ENCODE measurements at places on chromosomes 2 and 18.

DNA sequence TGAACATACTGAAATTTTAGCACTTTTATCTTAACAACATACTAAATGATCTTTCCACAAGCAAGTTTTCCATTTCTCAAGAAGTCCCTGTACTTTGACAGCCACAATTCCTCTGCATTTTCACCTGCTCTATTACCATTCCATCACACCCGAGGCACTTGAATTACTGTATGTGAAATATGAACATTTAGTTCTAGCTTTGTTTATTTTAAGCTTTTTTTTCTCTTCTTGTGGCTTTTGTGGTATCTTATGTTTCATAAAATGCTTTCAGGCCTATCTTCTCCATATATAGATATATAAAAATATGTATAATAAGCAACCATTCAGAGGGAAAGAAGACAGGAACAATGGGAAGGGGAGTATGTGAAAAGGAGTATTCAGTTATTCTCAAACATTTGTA, 693.9 kb downstream of the SATB2 start:
- H3K27ac ChIP-seq: no peak overlapping the region
- H3K4me1 ChIP-seq: no peaks in the 10 kb centered on the region
- no peaks in the 10 kb centered on the region for H3K27me3 ChIP-seq

DNA sequence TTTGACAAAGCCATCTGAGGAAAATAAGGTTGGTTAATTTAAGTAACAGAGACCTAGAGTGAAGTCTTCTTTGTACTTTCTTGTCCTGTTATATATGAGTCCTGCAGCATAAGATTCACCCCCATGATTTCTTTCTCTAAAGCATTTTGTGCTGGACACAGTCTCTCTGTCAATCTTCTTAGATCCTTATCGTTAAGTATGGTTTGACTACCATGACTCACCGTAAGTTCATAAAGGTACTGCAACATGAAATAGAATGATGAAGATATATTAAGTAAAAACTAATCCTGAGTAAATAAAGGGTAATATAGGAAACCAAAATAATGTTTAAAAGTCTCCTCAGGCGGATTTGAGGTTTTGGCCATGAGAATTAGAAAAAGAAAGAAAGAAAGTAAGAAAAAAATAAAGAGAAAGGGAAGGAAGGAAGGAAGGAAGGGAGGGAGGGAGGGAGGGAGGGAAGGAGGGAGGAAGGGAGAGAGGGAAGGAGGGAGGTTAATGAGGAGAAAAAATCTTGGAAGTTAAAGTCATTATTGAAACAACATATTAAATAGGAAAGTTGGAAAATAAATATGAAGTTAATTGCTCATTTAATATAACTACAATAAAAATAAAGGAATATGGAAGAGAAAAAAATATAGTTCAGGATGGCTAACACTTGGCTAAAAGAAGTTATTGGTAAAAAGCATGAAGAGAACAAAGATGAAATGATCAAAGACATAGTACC, 980.3 kb upstream of the CDH2 start:
- DNase-seq: no peak
- H3K4me3 ChIP-seq: no peak overlapping the region
- no peak overlapping the region for H3K27ac ChIP-seq
- H3K36me3 ChIP-seq: no peaks in the 10 kb centered on the region

- no peaks in the 10 kb centered on the region for H3K27me3 ChIP-seq
- peaks cover 3% of the 10 kb centered on the region for H3K4me1 ChIP-seq
- H3K36me3 ChIP-seq: no peaks in the 10 kb centered on the region
- no peak for DNase-seq
Observed at GRCh38 chr2:241970716-241971115, 101.2 kb downstream of the RTP5 start.

GRCh38 chr2:224957540-224958461, 84.5 kb downstream of the DOCK10 start:
- no peak overlapping the region for H3K4me3 ChIP-seq
- no peaks in the 10 kb centered on the region for H3K27me3 ChIP-seq
- DNase-seq: no peak
- H3K36me3 ChIP-seq: no peaks in the 10 kb centered on the region

DNA sequence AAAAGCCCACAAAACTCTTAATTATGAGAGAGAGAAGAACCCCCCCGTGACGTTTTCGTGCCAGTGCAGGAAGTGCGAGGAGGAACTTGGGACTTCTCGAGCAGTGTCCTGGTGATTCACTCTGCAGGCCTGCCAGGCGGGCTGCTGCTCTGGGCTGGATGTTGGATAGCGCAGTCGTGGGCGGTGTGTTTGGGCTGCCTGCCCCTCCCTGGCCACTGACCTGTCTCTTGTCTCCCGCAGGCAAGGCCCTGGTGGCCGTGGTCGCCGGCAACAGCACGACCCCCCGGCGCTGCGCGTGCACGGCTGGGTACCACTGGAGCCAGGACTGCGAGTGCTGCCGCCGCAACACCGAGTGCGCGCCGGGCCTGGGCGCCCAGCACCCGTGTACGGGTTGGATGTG, 29.0 kb downstream of the TNFRSF11A start:
- no peaks in the 10 kb centered on the region for H3K27me3 ChIP-seq
- H3K4me1 ChIP-seq: no peaks in the 10 kb centered on the region
- no peak overlapping the region for H3K4me3 ChIP-seq
- H3K36me3 ChIP-seq: no peaks in the 10 kb centered on the region
- no peak overlapping the region for H3K27ac ChIP-seq
- no peak for DNase-seq

- DNase-seq: no peak
- H3K27me3 ChIP-seq: no peaks in the 10 kb centered on the region
- no peaks in the 10 kb centered on the region for H3K36me3 ChIP-seq
- no peak overlapping the region for H3K4me3 ChIP-seq
Observed at GRCh38 chr2:233240897-233241296, 10.6 kb upstream of the ATG16L1 start.
